Breast epithelium (tissue), 4 donors: ENCODE measurements at places on chromosomes 13 and 19. TPM values are rescaled to one million over a fixed set of nuclear protein-coding genes. Genes with fewer than 3 reads are reported as not detected.

Gene MYO1F
- 11.3 TPM for total RNA-seq

GRCh38 chr19:29277102-29277501, 64.2 kb upstream of the UQCRFS1 start:
- H3K4me3 ChIP-seq: no peak overlapping the region
- H3K4me1 ChIP-seq: no peaks in the 10 kb centered on the region
- H3K36me3 ChIP-seq: no peaks in the 10 kb centered on the region
- no peak for DNase-seq
- H3K27me3 ChIP-seq: no peaks in the 10 kb centered on the region

DNA sequence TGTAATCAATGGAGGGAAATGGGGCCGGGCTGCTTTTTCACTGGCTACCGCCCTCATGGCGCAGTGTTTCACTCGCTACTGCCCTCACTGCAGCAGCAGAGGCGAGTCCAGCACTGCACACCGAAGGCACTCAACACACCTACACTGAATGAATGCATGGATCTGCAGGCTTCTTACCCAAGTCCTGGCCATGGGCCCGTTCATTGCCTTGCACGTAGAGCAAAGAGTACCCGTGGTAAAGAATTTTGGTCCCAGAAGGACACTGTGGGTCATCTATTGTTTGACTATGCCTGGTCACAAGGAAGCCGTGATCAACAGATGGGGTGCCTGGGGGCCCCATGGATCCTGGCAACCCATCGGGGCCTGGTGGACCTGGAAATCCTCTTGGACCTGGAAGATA, 144.9 kb downstream of the COL4A1 start:
- H3K36me3 ChIP-seq: no peaks in the 10 kb centered on the region
- no peak for DNase-seq
- H3K4me1 ChIP-seq: no peaks in the 10 kb centered on the region
- no peak overlapping the region for H3K27ac ChIP-seq
- H3K27me3 ChIP-seq: no peaks in the 10 kb centered on the region

Gene FBXO27
- total RNA-seq: 7.2 TPM

DNA sequence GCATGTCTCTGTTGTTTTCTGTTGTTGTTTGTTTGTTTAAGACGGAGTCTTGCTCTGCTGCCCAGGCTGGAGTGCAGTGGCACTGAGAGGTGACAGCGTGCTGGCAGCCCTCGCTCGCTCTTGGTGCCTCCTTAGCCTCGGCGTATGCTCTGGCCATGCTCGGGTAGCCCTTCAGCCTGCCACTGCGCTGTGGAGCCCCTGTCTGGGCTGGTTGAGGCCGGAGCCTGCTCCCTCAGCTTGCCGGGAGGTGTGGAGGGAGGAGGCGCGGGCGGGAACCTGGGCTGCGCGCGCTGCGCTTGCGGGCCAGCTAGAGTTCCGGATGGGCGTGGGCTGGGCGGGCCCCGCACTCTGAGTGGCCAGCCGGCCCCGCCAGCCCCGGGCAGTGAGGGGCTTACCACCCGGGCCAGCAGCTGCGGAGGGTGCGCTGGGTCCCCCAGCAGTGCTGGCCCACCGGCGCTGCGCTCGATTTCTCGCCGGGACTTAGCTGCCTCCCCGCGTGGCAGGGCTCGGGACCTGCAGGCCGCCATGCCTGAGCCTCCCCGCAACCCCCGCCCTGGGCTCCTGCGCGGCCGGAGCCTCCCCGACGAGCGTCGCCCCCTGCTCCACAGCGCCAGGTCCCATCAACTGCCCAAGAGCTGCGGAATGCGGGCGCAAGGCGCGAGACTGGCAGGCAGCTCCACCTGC, 6.6 kb upstream of the ZNF329 start:
- no peak overlapping the region for H3K4me3 ChIP-seq
- DNase-seq: no peak
- no peak overlapping the region for H3K27ac ChIP-seq
- H3K36me3 ChIP-seq: no peaks in the 10 kb centered on the region
- H3K27me3 ChIP-seq: no peaks in the 10 kb centered on the region

GRCh38 chr13:23789576-23790346, 99.4 kb downstream of the MIPEP start:
- no peak overlapping the region for H3K27ac ChIP-seq
- no peak overlapping the region for H3K4me3 ChIP-seq
- DNase-seq: no peak

DNA sequence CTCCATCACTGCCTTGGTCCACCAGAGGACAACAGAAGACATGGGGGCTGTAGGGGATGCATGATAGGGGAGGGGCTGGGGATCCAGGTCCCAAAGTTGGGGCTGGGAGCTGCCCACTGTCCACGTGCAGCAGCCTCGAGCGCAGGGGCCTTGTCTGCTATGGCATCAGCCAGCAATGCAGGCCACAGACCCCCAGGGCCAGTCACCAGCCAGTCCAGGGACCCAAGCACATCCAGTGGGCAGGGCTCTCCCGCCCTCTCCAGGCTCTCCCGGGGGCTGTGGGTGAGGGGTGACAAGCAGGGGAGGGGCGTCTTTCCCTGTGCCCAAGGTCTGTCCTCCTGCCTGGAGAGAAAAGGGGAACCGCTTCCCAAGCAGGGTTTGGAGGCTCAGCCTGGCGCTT, 32.8 kb downstream of the PEPD start:
- H3K27me3 ChIP-seq: no peaks in the 10 kb centered on the region
- H3K4me3 ChIP-seq: no peak overlapping the region
- H3K27ac ChIP-seq: no peak overlapping the region
- no peaks in the 10 kb centered on the region for H3K4me1 ChIP-seq
- H3K36me3 ChIP-seq: no peaks in the 10 kb centered on the region

DNA sequence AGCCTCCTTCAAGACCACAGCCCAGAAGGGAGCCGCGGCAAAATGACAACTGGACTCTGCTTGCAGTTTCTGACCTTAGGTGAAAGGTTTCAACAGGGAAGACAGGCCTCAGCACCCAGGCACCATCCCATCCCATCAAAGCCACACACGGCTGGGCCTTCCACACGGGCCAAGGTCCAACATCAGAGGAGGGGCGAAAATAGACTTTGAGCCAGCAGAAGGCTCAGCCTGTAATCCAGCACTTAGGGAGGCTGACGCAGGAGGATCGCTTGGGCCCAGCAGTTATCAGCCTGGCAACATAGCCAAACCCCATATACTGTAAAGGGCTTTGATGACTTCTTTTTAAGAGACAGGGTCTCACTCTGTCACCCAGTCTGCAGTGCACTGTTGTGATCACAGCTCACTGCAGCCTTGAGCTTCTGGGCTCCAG, 26.8 kb upstream of the TINCR start:
- H3K4me3 ChIP-seq: no peak overlapping the region
- H3K27me3 ChIP-seq: no peaks in the 10 kb centered on the region
- peaks cover 47% of the 10 kb centered on the region for H3K36me3 ChIP-seq
- H3K4me1 ChIP-seq: no peaks in the 10 kb centered on the region
- H3K27ac ChIP-seq: no peak overlapping the region

DNA sequence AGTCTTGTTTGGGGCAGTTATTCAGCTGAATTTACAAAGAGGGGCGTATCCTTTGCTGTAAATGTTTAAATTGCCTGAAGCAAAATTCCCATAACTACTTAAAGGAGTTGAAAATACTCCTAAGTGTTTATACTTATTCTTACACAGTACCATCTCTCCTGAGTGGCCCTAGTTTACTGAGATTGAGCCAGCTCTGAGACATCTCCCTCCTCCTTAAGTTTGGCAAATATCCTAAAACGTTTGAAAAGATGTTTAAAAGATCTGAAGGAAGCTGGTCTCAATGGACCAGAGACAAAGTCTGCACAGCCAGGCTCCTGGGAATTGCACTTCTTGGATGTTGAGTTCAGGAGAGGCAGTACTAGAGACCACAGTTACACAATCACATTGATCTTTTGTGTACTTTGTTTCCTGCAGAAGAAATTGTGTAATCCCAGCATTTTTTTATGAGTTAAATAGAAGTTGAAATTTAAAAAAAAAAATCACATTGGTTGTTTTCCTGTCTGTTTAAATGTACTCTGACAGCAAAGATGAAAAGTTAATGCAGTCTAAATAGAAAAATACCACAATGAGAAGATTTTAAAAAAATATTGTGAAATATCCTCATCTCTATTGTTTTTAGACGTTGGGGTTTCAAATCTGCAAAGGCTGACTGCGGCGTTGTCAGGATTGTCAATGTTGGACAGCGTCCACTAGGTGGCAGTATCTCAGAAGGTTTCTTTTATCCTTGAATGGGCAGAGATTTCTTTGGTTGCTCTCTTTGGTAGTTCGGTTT, 20.7 kb downstream of the TNFSF11 start:
- DNase-seq: no peak
- no peak overlapping the region for H3K27ac ChIP-seq
- H3K27me3 ChIP-seq: no peaks in the 10 kb centered on the region
- no peak overlapping the region for H3K4me3 ChIP-seq
- H3K36me3 ChIP-seq: no peaks in the 10 kb centered on the region
